ENCODE measurements at places on chromosomes 4 and X. TPM values are rescaled to one million over a fixed set of nuclear protein-coding genes. Genes with fewer than 3 reads are reported as not detected.
A peak's percentile ranks its signal among the peaks of the same experiment; 100 is the strongest.

- no peak overlapping the region for H3K4me3 ChIP-seq
- no peaks in the 10 kb centered on the region for H3K36me3 ChIP-seq
- no peaks in the 10 kb centered on the region for H3K27me3 ChIP-seq
- H3K27ac ChIP-seq, result no peak overlapping the region
Measured at GRCh38 chrX:104749951-104750610, 184.1 kb downstream of the IL1RAPL2 start.

DNA sequence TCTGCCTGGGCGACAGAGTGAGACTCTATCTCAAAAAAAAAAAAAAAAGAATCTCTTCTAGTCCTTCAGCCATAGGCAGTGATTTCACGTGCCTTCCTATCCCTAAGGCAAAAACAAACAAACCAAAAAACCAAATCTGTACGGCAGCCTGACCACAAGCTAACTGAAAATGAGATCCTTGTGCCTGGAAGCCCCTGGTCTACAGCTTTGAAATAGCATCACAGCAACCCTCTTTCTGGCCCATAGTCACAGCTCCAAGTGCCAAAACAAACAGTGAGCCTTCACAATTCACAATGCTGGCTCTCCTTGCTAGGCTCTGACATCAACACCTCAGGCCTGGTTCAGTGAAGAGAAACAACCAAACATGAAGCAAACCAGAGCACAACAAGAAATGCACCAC, 46.1 kb downstream of the TMEM150C start:
- H3K36me3 ChIP-seq, result no peaks in the 10 kb centered on the region
- H3K27ac ChIP-seq, result no peak overlapping the region
- no peak overlapping the region for H3K4me3 ChIP-seq
- no peaks in the 10 kb centered on the region for H3K27me3 ChIP-seq
- DNase-seq, result no peak
- no peaks in the 10 kb centered on the region for H3K4me1 ChIP-seq

GRCh38 chr4:100657187-100657586, 139.4 kb upstream of the EMCN start:
- H3K27me3 ChIP-seq, result no peaks in the 10 kb centered on the region
- no peak overlapping the region for H3K27ac ChIP-seq
- no peak overlapping the region for H3K4me3 ChIP-seq
- no peaks in the 10 kb centered on the region for H3K36me3 ChIP-seq
- no peaks in the 10 kb centered on the region for H3K4me1 ChIP-seq

- H3K4me3 ChIP-seq, result no peak overlapping the region
- no peaks in the 10 kb centered on the region for H3K36me3 ChIP-seq
- no peak overlapping the region for H3K27ac ChIP-seq
Measured at GRCh38 chr4:95102162-95102790, 344.5 kb downstream of the BMPR1B start.

- DNase-seq, result no peak
- H3K27ac ChIP-seq, result peak overlapping the region; percentile 17
- no peaks in the 10 kb centered on the region for H3K27me3 ChIP-seq
- no peaks in the 10 kb centered on the region for H3K36me3 ChIP-seq
- no peaks in the 10 kb centered on the region for H3K4me1 ChIP-seq
- H3K4me3 ChIP-seq, result no peak overlapping the region
Measured at GRCh38 chrX:133608406-133608805, 193.1 kb upstream of the GPC4 start.

DNA sequence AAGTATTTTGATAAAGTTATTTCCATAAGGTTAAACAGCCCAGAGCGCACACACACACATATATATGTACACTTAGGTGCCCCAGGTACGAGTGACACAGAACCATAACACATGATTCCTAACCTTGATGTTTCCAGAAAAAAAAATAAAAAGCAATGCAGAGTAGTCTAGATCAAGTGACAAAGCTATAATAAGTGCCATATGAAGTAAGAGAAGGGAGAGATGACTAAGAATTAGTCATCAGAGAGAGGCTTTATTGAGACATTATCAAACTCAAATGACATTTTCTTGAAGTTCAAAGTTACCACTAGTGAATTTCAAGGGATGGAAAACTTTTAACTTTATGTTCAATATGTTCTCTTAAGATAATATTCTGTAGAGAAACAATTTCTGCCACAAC, 215.0 kb downstream of the HTR2C start:
- H3K4me3 ChIP-seq, result no peak overlapping the region
- H3K27me3 ChIP-seq, result no peaks in the 10 kb centered on the region
- H3K36me3 ChIP-seq, result no peaks in the 10 kb centered on the region

DNA sequence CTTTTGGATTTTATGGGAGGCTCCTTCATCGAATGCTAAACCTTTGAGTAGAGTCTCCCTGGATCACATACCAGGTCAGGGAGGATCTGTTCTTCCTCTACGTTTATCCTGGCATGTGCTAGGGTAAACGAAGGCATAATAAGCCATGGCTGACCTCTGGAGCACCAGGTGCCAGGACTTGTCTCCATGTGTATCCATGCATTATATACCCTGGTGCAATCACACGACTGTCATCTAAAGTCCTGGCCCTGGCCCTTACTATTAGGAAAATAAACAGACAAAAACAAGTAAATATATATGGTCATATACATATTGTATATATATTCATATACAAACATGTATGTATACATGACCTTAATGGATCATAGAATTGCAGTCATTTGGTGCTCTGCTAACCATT, 21.2 kb downstream of the EREG start:
- no peak overlapping the region for H3K27ac ChIP-seq
- no peaks in the 10 kb centered on the region for H3K4me1 ChIP-seq
- no peaks in the 10 kb centered on the region for H3K36me3 ChIP-seq
- H3K4me3 ChIP-seq, result no peak overlapping the region
- no peak for DNase-seq

DNA sequence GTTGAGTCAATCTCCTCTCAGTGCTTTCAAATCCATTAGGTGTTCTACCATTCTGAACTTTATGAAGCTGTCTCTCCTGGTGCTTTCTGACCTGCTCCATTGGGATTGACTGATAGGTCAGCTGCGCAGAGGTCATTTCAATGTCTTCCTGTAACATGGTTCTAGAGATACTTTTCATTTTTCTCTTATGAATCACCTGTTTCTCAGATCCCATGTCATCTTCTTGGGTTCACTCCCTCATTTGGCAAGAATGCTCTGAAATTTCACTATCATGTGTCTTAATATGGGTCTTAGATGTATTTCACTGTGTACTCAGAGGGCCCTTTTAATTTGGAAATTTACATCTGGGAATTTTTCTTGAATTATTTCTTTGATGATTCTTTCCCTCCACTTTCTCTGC, 13.8 kb upstream of the PGM2 start:
- H3K27ac ChIP-seq, result no peak overlapping the region
- H3K4me3 ChIP-seq, result no peak overlapping the region
- H3K36me3 ChIP-seq, result no peaks in the 10 kb centered on the region
- DNase-seq, result no peak
- no peaks in the 10 kb centered on the region for H3K4me1 ChIP-seq
- H3K27me3 ChIP-seq, result no peaks in the 10 kb centered on the region

DNA sequence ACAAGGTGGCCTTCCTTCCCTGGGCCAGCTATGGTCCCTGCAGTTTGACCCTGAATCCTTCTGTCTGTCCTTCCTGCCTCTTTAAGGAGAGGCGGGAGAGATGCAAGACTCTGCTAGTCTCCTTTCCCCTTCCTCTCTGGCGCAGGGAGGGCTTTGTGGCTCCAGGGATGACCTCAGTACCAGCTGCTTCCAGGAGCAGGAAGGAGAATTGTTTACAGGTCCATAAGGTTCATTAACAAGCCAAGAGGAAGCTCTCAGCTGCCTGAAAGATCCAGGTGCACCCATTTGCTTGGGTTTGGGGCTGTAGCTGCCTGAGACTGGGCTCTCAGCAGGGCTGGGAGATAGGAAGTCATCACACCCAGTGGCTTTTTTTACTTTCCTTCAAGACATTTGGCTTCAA, 4.0 kb upstream of the FATE1 start:
- H3K27ac ChIP-seq, result no peak overlapping the region
- H3K27me3 ChIP-seq, result no peaks in the 10 kb centered on the region
- H3K4me3 ChIP-seq, result no peak overlapping the region
- H3K4me1 ChIP-seq, result no peaks in the 10 kb centered on the region

- no peaks in the 10 kb centered on the region for H3K27me3 ChIP-seq
- H3K27ac ChIP-seq, result no peak overlapping the region
- H3K4me1 ChIP-seq, result peaks cover 8% of the 10 kb centered on the region
- no peaks in the 10 kb centered on the region for H3K36me3 ChIP-seq
- no peak overlapping the region for H3K4me3 ChIP-seq
Measured at GRCh38 chrX:13128104-13128503, 83.7 kb upstream of the FAM9C start.

DNA sequence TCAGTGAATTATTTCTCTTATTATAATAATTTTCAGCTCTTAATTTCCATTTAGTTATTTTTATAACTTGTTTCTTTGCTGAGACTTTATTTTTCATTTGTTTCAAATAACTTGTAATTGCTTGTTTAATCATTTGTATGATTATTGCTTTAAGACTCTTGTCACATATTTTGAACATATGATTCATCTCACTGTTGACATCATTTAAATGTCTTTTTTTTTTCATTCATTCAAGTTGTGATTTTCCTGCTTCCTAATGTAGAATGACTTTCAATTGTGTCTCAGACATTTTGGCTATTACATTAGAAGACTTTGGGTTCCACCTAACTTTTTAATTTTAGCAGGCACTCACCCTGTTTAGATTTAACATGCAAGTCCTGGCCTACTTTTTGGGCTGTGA, 234.8 kb upstream of the DIPK2B start:
- H3K4me1 ChIP-seq, result no peaks in the 10 kb centered on the region
- no peak for DNase-seq
- peaks cover 2% of the 10 kb centered on the region for H3K27me3 ChIP-seq

- H3K4me3 ChIP-seq, result no peak overlapping the region
- no peak for DNase-seq
- H3K27ac ChIP-seq, result no peak overlapping the region
- H3K27me3 ChIP-seq, result no peaks in the 10 kb centered on the region
- H3K36me3 ChIP-seq, result no peaks in the 10 kb centered on the region
- no peaks in the 10 kb centered on the region for H3K4me1 ChIP-seq
Measured at GRCh38 chr4:111813555-111814140, 331.6 kb upstream of the FAM241A start.

DNA sequence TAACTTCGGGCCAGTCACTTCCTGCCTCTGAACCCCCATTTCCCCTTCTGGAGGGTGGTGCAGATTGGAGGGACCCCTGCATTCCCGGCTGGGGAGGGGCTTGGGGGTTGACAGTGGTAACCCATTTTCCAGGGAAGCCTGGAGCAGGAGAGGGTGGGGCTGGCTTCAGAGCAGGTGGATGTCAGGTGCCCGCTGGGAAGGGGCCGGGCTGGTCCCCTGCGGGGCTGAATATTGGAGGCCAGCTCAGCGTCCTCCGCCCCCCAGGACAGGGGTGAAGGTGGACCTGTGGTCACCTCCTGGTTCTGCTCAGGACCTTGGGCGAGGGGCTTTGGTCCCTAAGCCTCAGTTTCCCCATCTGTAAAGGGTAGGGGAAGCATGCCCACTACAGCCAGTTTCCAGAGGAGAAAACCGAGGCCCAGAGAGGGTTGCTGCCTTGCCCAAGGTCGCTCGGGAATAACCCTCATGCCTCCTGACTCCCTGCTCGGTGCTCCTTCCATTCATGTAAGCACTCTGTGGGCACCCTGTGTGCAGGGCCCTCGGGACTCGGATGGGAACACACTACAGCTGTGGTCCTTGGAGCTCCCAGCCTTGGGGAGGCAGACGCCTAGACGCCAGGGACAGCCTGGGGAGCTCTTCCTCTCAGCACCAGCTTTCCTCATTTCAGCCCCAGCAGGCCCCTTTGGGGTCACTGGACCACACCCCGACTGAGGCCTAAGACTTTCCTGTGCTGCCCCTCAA, 683 bp downstream of the MAN2B2 start:
- peaks cover 4% of the 10 kb centered on the region for H3K36me3 ChIP-seq
- H3K27ac ChIP-seq, result peak overlapping the region; percentile 32
- H3K4me1 ChIP-seq, result peaks cover 12% of the 10 kb centered on the region
- DNase-seq, result no peak

Gene XKRX
- 0.63 TPM for total RNA-seq

Gene SLC49A3
- 18.2 TPM for total RNA-seq

Gene DDIT4L
- total RNA-seq, result 6.1 TPM

Gene CSAG3
- total RNA-seq, result not detected

Gene PDE6B
- total RNA-seq, result 10.7 TPM
